SJSA1 (cell line): ENCODE measurements at places on chromosomes 2 and 18. TPM values are rescaled to one million over a fixed set of nuclear protein-coding genes. Genes with fewer than 3 reads are reported as not detected.

The SP140L gene
- total RNA-seq = 14.3 and 36.8 TPM in 2 replicates

The RIT2 gene
- total RNA-seq = not detected in 2 replicates

The BMP10 gene
- not detected in 2 replicates for total RNA-seq

The RAPGEF4 gene
- 0.13 and 0.47 TPM in 2 replicates for total RNA-seq

The DLX2 gene
- total RNA-seq = 0.92 TPM in 1 of 2 replicates, not detected in the other

The FRZB gene
- 0.03 TPM in 1 of 2 replicates, not detected in the other for total RNA-seq

DNA sequence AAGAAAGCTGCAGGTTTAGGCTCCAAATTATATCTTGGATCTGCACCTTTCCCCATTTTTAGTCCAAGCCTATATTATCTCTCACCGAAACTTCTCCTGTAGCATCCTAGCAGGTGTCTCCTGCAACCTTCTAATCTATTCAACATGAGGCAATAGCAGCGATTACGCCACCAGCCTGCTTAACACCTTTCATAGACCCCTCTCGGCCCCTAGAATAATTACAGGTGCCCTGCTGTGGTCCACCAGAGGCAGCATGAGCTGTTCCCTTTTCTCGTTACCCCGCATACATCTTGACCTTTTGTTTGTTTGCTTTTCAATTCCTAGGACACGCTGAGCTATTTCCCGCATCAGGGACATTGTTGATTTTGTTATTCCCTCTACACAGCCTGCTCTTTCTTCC is 361.9 kb downstream of the CYRIA start:
- H3K36me3 ChIP-seq = no peaks in the 10 kb centered on the region
- H3K27ac ChIP-seq = no peak overlapping the region
- DNase-seq = no peak
- H3K4me3 ChIP-seq = no peak overlapping the region
- H3K4me1 ChIP-seq = no peaks in the 10 kb centered on the region
- no peaks in the 10 kb centered on the region for H3K27me3 ChIP-seq

- H3K27ac ChIP-seq = no peak overlapping the region
- no peaks in the 10 kb centered on the region for H3K36me3 ChIP-seq
- H3K4me3 ChIP-seq = no peak overlapping the region
Observed at GRCh38 chr2:42071791-42072190, 24.0 kb downstream of the PKDCC start.

GRCh38 chr2:33354981-33355380 is 121.5 kb upstream of the RASGRP3 start:
- H3K36me3 ChIP-seq = no peaks in the 10 kb centered on the region
- no peak for DNase-seq
- no peak overlapping the region for H3K4me3 ChIP-seq
- no peaks in the 10 kb centered on the region for H3K4me1 ChIP-seq
- no peaks in the 10 kb centered on the region for H3K27me3 ChIP-seq

GRCh38 chr2:240249423-240250149 is 109.1 kb upstream of the OTOS start:
- DNase-seq = no peak
- no peaks in the 10 kb centered on the region for H3K27me3 ChIP-seq
- H3K4me1 ChIP-seq = peaks cover 14% of the 10 kb centered on the region
- no peak overlapping the region for H3K27ac ChIP-seq

DNA sequence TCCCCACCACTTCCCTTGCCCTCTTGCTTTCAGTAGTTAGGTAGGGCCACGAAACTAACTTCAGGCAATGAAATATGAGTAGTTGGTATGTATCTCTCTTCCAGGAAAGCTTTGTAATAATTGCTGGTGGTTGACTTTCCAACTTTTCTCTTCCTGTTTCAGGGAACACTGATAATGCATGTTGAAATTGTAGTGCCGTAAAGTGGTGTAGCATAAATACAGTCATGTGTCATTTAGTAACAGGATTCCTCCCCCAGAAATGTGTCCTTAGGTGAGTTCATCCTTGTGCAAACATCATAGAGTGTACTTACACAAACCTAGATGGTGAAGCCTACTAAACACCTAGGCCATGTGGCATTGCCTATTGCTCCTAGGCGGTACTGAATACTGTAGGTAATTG is 429.2 kb downstream of the PID1 start:
- DNase-seq = no peak
- no peaks in the 10 kb centered on the region for H3K4me1 ChIP-seq
- no peaks in the 10 kb centered on the region for H3K27me3 ChIP-seq
- no peak overlapping the region for H3K27ac ChIP-seq
- no peaks in the 10 kb centered on the region for H3K36me3 ChIP-seq

DNA sequence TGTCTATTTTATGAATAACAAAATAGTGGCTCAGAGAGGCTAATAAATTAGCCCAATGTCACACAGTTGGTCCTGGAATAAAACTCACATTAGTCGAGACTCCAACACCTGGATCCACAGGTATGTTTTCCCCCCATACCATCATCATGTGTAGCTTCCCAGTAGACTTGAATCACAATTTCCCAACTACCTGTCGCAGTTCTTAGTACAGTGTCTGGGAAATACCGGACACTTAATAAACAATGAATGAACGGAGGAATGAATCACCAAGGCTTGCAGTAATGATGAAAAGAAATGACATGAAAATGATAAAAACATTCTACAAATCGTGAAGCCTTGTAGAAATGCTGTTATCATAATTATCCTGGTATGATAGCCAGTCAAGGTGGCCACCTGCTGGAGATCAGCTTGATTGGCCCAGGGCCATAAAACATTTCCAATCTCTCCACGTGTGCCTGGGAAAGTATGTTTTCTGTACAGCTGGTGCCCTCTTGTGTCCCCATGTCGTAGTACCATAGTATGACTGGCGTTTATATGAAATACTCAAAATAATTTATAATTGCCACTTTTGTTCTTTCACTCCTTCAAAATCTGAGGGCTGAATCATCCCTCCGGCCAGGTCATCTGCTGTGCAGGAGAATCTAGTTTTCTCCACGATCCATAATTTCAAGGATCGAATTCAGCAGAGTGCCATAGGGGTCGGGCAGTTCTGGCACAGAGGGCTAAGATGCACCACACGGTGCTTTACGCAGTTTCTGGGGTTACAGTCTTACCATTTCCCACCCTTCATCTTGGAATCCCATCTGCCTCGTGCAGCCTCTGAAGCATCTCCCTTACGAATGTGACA is 95.4 kb downstream of the LAMA1 start:
- H3K27ac ChIP-seq = no peak overlapping the region
- H3K27me3 ChIP-seq = 0 out of 2 replicates have a peak, but pooled peaks cover 3% of the 10 kb centered on the region
- no peaks in the 10 kb centered on the region for H3K36me3 ChIP-seq
- H3K4me1 ChIP-seq = no peaks in the 10 kb centered on the region
